Fibroblast of lung (primary cell): ENCODE measurements at places on chromosomes 7 and 10. TPM values are rescaled to one million over a fixed set of nuclear protein-coding genes. Genes with fewer than 3 reads are reported as not detected.

ECHDC3 gene
- total RNA-seq: 16.2 and 17.7 TPM in 2 replicates

TMEM254 gene
- 5.4 and 10.4 TPM in 2 replicates for total RNA-seq

DNA sequence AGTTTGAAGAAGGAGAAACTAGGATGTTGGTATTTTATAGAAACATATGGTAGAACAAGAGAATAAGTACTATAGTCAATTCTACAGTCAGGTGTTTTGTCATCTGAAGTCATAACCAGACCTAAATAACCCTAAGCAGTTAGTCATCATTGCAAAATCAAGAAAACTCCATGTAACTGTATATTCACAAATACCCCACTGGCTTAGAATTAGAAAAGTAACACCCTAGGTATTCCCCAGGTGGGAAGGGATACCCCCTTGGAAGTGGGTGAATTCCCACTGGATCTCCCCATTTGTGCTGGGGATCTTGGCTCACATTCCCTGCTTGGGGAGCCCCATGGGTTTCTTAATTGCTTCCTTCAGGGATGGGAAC, 45.9 kb upstream of the ITGB8 start:
- no peak overlapping the region for H3K4me3 ChIP-seq
- no peak for DNase-seq
- H3K4me1 ChIP-seq: no peaks in the 10 kb centered on the region
- H3K36me3 ChIP-seq: no peaks in the 10 kb centered on the region

GRCh38 chr10:28036587-28036986, 37.7 kb upstream of the ODAD2 start:
- H3K27ac ChIP-seq: no peak overlapping the region
- no peaks in the 10 kb centered on the region for H3K4me1 ChIP-seq
- no peaks in the 10 kb centered on the region for H3K36me3 ChIP-seq
- no peak overlapping the region for H3K4me3 ChIP-seq
- H3K27me3 ChIP-seq: no peaks in the 10 kb centered on the region
- peak; percentile 39 for DNase-seq

FFAR4 gene
- not detected in 2 replicates for total RNA-seq

SFRP5 gene
- total RNA-seq: not detected in 2 replicates

DNA sequence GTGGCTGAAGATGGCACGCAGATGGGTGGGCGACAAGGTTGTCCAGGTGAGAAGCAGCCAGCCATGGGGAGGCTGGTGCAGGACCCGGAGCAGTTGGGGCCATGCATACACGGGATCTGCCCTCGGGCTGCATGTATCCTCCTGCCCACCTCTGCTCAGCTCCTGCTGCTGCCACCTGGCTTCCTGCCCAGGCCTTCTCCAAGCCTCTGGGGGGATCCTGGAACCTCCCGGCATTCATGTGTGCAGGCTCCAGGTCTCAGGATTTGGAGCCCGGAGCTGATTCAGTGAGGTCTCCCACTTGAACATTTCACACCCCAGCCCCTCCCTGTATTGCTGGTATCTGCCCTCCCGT, 27.0 kb downstream of the PDGFA start:
- H3K36me3 ChIP-seq: no peaks in the 10 kb centered on the region
- no peaks in the 10 kb centered on the region for H3K4me1 ChIP-seq
- no peak overlapping the region for H3K4me3 ChIP-seq
- H3K27me3 ChIP-seq: no peaks in the 10 kb centered on the region

PILRA gene
- 0.33 TPM in 1 of 2 replicates, not detected in the other for total RNA-seq

- DNase-seq: no peak
- no peak overlapping the region for H3K27ac ChIP-seq
- no peaks in the 10 kb centered on the region for H3K36me3 ChIP-seq
- H3K4me1 ChIP-seq: no peaks in the 10 kb centered on the region
- H3K27me3 ChIP-seq: no peaks in the 10 kb centered on the region
Measured at GRCh38 chr10:98154076-98154475, 19.6 kb downstream of the R3HCC1L start.
